ENCODE measurements at places on chromosomes 1 and 21. TPM values are rescaled to one million over a fixed set of nuclear protein-coding genes. Genes with fewer than 3 reads are reported as not detected.
A peak's percentile ranks its signal among the peaks of the same experiment; 100 is the strongest.

GRCh38 chr1:89812992-89813391, 7.8 kb upstream of the LRRC8D start:
- DNase-seq, result no peak

DNA sequence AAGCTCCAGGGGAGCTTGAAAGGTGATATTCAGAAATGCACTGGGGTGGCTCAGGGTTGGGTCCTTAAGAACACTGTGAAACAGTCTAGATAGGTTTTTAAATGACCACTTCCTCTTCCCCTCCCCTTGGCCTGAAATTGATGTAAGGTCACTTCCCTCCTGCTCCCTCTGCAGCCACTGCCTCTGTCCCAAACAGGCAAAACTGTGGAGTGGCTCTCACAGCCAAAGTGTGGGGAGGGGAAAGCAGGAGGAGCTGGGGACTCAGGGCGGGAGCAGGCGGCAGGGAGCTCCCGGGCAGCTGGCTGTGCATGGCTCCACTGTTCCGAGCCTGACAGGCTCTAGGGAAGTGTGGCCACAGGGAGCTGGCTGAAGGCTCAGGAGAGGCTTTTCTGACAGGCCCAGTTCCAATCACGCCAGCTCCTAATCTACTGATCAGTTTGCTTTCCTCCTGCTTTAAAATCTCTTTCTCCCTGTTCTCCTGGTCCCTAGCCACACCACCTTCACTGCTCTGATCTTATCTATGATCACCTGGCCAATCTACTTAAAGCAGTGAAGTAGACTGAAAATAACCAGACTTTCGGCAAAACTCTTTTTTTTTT, 5.1 kb upstream of the CSRP1 start:
- DNase-seq, result peak; percentile 82

DNA sequence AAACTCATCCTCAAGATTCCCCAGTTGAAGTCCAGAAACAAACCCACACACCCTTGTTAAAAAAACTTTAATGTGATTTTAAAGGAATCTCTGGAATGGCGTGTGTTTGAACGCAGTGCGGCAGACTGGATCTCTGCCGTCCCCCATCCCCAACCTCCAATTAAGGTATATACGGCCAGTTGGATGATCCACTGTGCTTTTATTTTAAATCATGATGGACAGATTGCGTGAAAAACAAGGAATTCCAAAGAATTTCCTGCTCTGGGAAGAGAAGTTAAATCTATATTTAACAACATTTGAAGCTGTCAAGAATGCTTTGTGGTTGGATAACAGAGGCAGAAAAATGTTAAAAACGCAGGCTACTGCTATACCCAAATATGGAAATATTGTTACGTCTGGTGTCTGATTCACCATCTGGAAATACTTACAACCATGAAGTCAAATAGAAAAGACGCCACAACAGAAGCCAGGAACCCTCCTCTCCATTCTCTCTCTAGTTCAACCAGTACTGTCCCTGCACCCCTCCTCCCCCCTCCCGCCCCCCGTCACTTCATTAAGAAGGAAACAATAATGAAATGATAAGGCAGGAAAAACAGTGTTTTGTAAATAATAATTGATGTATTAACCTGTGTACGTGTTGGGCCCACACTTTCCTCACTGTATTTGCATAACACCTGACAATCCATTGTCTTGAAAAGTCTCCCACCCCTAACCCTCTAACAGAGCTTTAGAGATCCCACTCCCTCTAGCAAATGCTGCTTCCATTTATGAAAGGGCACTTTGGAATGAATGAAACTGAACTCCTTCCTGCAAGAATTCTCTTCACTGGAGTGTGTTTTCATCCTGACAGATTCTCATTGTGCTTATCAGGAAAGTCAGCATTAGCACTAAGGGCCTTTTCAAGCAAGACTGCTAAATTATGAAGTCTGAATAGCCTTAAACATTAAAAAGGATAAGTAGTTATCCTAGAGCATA, 2.0 kb upstream of the CCN1 start:
- no peak for DNase-seq

GRCh38 chr1:244952940-244953339, 88.6 kb upstream of the HNRNPU start:
- DNase-seq, result no peak

GRCh38 chr21:14477841-14478240, 68.3 kb downstream of the SAMSN1 start:
- no peak for DNase-seq

SRSF10 gene
- 51.9 TPM for total RNA-seq

SMCP gene
- total RNA-seq, result not detected

L1TD1 gene
- total RNA-seq, result not detected

KRTAP10-2 gene
- not detected for total RNA-seq
